ENCODE measurements at places on chromosomes 5 and 9.

DNA sequence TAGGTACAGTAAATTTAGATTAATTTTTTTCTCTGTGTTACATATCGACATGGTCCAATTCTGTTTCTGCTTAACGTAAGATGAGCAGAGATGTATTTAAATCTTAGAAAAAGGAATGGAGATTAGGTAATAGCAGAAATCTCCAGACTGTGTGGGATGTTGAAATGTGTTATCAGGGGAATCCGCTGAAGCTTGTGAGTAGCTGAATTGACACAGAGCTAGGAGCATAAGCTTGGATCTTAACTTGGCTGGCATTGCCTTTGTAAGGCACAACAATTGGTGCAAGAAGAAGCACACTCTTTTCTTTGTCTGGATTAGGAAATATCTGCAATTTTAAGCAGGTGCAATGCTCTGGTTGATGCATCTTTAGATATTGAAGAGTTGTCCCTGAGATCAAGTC lies 53.1 kb downstream of the PLPPR1 start:
- DNase-seq: no peak

DNA sequence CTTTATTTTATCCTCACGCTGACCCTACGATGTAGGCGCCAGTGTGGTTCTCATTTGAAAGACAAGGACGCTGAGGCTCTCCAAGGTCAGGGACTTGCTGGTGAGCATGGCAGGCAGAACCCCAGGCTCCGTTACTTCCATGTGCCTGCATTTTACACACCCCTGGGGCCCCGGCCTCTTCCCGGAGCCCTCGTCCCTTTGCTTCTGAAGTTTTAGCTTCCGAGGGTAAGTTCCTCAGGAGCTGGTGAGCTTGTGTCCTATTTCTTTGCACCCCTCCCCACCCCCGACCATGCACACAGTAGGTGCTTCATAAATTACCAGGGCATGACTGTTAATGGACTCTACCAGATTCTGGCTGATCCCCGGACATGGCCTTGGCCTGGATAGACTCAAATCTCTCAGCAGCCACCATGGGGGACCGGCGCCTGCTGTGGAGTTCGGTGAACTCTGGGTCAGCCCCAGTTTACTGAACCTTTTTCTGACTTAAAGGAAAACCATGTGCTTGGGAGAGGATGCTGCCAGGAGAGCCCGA lies 59.3 kb upstream of the RNU6ATAC start:
- DNase-seq: no peak

DNA sequence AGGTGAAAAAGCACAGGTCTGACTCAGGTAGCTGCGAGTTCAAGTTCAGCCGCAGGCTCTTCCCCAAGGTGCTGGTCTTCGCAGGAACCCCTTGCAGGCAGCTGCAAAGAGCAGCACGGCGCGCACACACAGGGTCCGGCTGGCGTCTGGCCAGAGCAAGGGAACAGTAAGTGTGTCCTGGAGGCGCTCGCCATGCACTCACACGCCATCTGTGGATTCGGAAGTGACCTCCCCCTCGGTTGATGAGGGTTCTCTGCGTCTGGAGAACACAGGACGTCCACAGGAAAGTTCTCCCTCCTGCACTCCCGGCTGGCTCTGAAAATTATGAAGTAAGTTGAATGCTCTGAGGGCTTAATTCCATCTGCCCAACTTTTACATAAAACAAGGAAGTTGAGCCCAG lies 14.0 kb upstream of the EGFL7 start:
- no peak for DNase-seq

DNA sequence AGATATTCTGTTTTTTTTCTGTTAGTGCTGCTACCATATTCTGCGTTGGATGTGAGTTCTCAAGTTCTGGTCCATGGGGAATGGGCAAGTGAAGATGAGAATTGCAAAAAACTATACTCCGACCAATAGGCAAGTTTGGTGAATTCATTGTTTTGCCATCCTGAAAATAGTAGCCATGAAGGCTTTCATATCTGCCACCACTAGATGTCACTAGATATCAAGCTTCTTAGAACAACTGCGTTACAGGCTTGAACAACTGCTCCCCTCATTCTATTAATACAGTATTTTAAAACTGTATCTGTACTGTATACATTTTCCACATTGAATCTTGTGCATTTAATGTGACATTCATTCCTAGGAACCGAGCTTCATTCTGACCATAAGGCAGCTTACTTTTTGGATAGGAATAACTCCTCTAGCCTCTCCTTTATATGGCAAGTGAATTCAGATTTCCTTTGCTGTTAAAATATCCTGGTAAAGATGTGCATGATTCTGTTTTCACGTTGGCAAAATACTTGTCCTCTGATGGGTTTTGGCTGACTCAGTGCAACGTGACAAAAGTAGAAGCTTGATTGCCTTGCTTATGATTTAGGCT lies 163.6 kb downstream of the SREK1 start:
- DNase-seq: peak; percentile 51

All from forelimb muscle (tissue), 1 donor.